ENCODE measurements at places on chromosomes 3 and 15.
A peak's percentile ranks its signal among the peaks of the same experiment; 100 is the strongest.

DNA sequence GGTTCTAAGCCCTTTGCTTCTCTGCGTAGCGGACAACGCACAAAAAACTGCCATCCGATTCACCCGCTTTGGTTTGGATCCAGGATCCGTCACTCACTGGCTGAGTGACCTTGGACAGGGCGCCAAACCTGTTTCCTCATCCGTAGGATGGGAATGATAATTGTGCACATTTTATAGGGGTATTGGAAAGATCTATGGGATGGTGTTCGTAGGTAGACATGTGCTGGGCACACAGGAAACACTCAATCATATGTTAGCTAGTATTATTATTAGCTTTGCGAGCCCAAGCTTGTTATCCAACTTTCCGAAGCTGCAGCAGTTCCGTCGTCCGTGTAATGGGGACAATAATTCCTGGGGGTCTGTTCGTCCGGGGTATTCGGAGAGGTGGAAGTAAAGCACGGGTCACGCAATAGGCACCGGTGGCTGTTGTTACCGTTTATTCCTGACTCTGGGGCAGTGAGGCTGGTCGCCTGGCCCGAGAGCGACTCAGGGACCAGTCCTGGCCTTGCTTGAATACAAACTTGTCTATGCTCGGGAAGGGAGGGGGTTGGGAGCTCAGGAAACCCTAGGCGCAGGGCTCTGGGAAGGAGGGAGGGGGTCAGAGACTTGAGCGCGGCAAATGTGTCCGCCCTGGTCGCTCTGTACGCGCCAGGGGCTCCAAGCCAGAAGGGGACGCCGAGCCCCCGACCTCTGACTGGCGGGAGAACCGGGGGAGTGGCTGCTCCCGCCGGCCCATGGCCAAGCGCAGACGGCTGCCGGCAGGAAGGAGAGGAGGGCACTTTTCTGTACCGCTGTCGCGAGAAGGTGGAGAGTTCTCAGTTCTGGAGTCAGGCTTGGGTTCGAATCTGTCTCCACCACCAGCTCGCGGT, 1.3 kb downstream of the SPSB4 start:
- DNase-seq = no peak

GRCh38 chr3:52298149-52299098, 10.8 kb downstream of the GLYCTK start:
- DNase-seq = no peak

DNA sequence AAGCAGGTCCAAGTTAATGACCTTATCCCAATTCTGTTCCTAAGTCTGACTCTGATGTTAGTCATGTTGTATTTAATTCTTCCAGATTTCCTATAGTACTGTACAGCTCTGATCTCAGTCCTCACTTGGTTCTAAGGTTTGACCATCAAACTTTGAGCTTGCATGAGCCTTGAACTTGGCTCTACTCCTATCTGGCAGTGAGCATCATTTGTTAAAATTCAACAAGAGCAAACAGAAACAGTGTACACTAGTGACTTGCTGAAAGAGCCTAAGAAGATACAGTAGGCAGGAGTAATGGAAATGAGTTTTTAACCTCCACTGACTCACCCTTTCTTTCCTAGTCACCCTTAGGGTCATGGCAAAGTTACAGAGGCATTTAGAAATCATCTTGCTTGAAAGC, 451.1 kb upstream of the TPRG1 start:
- no peak for DNase-seq

DNA sequence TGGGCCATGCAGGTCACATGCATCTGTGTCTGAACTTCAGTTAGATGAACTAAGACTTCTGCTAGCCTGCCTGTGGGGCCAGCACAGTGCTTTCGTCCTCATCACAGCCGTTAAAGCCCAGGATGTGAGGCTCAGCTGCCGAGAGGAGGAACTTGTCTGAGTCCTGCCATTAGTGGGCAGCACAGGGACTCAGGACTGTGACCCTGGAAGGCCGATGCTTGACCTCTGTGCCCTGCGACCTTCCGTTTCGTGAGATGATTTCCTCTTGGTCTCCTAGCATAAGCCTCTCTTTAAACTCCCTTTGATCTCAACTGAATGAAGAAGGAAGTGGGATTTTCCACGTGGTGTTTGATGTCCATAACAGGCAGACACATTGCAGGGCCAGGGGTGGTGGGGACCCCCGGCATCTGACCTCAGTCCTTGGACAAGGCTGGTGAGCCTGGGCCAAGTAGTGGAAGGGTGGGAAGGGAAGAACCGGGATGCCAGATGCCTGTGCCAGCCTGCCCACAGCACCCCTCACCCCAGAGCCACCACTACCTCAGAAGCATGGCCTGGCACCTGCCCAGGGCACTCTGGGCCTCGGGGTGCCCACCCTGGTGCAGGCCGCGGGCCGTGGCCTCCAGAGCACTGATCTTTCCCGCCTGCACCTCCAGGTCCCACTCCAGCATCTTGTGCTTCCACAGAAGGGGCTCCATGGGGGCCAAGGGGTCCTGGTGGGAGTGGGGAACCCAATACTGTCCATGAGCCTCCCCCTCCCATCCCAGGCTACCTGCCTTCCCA, 21.6 kb downstream of the PLA2G4B start:
- no peak for DNase-seq

DNA sequence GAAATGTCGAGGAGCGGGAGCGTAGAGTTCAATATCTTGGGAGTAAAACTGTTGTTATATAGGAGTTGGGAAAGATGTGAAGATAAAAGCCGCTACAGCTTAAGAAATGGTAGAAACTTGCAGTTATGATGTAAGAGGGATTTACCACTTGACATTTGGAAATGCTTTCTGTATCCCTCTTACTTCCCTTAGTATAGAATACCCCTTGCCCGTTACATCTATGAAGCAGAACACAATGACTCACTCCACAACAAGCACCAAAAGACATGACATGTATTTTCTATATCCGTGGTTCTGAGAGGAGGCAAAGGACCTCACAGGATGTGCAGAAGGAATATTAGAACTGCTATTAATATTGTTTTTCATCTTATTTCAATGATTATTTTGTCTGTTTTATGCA, 254.2 kb upstream of the NR2F2 start:
- no peak for DNase-seq

- no peak for DNase-seq
These were observed 45.6 kb downstream of the SENP2 start for GRCh38 chr3:185631508-185632206.

GRCh38 chr3:73319179-73319769, 257.8 kb downstream of the EBLN2 start:
- no peak for DNase-seq

DNA sequence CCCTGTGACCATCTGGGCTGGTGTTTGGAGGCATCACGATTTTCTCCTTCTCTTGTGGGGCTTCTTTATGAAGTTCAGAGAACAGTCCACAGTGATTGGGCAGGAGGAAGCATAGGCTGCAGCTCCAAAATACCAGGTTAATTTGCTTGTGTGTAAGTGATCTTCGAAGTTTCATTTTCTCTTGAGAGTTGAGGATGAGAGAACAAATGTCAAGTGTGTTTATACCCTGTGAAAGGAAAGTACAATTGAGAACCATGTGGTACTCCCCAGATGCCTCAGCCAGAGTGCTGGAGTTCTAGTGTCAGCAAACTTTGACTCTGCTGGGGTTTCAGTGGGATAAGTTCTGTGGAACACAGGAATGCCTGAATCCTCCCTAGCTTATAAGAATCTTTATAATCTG, 357.1 kb upstream of the CFAP20DC start:
- no peak for DNase-seq

- DNase-seq = no peak
These were observed 20.1 kb downstream of the CADM2 start for GRCh38 chr3:84978843-84979242.

DNA sequence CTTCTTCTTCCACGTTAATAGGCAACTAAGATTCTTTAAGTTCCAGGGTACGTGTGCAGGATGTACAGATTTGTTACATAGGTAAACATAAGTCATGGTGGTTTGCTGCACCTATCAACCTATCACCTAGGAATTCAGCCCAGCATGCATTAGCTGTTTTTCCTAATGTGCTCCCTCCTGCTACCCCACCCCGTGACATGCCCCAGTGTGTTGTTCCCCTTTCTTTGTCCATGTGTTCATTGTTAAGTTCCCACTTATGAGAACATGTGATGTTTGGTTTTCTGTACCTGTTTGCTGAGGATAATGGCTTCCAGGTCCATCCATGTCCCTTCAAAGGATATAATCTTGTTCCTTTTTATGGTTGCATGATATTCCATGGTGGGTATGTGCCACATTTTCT, 21.1 kb downstream of the GTF2A2 start:
- DNase-seq = no peak

DNA sequence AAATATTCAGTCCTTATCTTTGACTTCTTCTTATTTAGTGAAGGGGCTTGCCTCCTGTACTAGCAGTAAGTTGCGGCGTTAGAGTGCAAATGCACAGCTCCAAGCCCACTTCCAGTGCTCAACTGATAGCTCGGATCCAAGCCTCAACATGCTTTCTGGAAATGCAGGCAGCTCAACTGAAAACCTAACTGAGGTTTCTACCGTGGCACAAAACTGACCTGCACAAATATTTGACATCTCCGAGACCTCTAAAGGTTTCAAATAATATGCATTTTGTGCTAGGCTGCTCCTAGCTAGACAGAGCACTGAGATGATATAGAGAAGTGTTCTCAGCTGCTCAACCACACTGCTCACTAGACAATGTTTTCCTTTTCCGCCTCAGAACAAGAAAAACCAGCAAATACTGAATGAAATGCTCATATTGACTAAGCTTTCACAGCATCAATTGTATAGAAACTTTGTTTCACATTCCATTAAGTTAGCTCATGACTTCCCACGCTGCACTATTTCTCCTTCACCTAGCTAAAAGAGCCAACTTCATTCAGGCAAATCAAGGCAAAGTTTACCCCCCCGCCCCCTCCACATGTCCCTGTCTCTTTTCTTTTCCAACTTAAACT, 822 bp downstream of the ZNF385D start:
- peak; percentile 32 for DNase-seq

DNA sequence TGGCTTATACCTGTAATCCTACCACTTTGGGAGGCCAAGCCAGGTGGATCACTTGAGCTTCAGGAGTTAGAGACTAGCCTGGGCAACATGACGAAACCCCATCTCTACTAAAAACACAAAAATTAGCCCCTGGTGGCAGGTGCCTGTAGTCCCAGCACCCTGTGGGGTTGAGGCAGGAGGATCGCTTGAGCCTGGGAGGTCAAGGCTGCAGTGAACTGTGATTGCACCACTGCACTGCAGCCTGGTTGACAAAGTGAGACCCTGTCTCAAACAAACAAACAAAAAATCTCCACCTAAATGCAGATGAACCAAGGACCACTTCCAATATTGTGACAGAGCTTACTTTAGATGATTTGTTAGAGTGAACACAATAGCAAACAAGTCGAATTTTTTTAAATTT, 53.7 kb downstream of the TP53BP1 start:
- no peak for DNase-seq

GRCh38 chr15:71752604-71753289, 57.6 kb upstream of the NR2E3 start:
- DNase-seq = peak; percentile 58

- no peak for DNase-seq
These were observed 8.4 kb upstream of the CDC25A start for GRCh38 chr3:48196611-48197010.

DNA sequence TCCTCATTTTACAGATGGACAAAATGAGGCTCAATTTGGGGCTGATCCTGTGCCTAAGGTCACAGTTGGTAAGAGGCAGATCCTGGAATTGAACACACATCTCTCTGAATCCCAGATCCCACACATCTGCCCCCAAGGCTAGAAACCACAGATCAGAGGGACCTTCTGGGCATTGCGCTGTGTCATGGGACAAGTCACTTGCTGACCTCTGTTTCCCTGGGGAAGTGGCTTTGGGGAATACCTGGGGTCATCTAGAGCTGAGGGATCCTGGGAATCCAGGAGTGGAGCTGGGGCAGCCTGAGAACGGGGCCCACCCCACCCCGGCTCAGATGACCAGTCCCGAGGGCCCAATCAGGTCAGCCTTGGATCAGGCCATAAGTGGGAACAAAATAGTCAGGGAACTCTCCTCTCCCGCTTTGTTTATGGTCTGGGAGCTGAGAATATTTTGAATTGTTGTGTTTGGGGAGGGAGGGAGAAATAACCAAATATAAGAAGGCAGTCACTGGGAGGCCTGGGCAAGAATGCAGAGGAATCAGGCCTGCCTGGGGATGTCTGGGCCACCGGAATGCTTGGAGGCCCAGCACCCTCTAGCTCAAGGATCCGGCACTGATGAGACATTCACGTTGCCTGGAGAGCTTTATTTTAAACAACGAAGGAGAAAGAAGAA, 8.8 kb upstream of the SLC6A6 start:
- DNase-seq = no peak

- no peak for DNase-seq
These were observed 619.5 kb upstream of the TBL1XR1 start for GRCh38 chr3:177816667-177817208.

DNA sequence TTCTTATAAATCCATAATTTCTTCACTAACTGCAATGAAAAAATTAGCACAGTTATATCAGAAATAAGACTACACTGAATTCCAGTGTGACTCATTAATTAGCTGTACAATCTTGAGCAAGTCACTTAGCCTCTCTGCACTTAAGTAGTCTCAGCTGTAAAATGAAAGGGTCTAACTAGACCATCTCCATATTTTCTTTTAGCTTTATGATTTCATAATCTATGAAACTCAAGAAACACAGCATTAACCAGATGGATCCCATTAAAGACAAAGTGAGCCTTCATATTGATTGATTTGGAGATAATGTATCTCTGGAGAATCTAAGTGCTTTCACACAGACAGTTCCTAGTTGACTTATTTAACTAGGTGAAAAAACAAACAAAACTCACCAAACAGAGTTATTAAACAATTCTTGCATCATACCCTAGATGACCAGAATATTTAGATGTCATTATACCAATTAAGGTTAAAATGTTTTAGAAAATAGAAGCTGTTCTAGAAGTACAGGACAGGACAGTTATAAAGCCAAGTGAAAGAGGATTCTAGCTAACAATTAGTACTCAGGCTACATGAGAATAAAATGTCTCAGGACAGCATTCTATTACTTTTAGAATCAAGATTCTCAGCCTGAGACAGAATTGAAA, 11.2 kb downstream of the CSNK1G1 start:
- peak; percentile 63 for DNase-seq

DNA sequence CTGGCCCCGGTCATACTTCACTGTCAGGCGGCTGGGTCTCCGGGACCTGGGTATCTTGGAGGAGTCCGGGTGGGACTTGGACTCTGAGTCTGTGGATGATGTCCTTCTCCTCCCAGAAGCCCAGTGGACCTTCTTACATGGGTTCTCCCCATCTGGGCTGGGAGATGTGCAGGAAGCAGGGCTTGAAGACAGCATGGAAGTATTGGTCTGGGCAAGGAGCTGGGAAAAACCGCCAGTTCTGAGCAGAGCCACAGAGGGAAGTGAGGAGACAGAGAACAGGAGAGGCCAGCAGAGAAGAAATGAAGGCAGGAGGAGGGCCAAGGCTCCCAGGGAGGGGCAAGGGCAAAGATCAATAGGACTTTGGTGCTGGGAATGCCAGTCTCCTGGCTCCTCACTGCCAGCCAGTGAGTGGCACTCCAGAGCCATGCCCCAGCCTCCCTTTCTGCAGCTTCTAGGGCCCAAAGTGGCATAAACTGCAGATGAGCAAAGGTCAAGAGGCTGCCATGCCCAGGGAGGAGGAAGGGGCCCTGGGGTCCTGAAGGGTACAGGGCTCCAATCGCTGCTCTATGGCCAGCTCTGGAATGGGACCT, at the start of gene PPP1R14D:
TSS of gene PPP1R14D (minus strand) at position 262 of the 590 bp plus-strand sequence. CDS start at position 195, 67 bp downstream.
- DNase-seq = no peak
